H4 (cell line): ENCODE measurements at places on chromosomes 3 and 15.

- DNase-seq: no peak
Measured at GRCh38 chr3:12638105-12638504, 25.8 kb downstream of the RAF1 start.

GRCh38 chr3:4231041-4231440 is 72.1 kb upstream of the SETMAR start:
- no peak for DNase-seq

GRCh38 chr3:43970920-43971319 is 270.8 kb upstream of the TOPAZ1 start:
- DNase-seq: no peak

DNA sequence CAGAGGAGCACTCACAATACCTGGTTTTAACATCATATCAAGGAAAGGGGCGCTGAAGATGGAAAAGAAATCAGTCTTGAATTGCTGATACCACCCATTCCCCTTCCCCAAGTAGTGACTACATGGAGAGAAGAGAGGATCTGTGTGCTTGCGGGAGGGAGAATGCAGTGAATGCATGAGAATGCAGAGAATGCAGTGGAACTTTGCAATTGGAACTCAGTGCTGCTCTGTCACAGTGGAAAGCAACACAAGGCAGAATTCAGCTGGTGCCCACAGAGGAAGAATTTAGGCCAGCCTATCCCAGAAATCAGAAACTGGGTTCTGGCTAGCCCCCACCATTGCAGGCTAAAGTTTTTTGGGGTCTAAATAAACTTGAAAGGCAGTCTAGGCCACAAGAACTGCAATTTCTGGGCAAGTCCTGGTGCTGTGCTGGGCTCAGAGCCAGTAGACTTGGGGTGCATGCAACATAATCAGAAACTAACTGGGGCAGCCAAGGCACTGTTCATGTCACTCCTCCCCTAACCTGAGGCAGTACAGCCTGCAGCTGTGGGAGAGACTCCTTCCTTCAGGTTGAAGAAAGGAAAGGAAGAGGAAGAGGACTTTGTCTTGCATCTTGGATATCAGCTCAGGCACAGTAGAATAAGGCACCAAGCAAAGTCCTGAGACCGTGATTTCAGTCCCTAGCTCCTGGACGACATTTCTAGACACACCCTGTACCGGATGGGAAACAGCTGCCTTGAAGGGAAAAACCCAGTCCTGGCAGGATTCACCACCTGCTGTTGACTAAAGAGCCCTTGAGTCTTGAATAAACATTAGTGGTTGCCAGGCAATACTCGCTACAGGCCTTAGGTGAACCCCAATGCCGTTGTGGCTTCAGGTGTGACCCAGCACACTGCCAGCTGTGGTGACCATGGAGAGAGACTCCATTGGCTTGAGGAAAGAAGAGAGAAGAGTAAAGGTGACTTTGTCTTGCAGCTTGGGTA is 329.3 kb downstream of the TBL1XR1 start:
- peak; percentile 26 for DNase-seq

DNA sequence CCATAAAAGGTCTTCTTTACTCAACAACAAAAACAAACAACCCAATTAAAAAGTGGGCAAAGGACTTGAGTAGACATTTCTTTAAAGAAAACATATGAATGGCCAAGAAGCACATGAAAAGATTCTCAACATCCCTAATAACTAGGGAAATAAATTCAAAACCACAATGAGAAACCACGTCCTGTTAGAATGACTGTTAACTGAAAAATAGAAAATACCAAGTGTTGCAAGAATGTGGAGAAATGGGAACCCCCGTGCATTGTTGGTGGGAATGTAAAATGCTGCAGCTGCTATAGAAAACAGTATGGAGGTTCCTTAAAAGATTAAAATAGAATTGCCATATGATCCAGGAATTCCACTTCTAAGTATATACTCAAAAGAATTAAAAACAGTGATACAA is 34.8 kb downstream of the NMNAT3 start:
- no peak for DNase-seq

DNA sequence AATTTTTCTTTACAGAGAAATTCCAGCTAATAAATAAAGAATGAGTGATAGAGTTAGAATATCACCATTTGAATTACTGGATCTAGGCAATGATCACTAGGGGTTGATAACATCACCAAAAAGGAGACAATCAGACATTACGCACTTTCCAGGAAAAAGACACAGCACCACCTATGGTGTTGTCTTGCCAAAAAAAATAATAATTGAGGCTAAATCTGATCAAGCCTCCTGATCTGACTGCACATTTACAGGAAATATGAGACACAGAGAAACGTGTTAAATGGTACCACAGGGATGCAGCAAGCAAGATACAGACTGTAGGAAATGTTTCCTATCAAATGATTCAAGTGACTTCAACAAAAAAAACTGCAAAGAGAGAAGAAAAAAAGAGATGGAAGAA is 92.8 kb downstream of the EOMES start:
- DNase-seq: no peak

- no peak for DNase-seq
Measured at GRCh38 chr15:62656071-62656470, 386.5 kb upstream of the TPM1 start.

DNA sequence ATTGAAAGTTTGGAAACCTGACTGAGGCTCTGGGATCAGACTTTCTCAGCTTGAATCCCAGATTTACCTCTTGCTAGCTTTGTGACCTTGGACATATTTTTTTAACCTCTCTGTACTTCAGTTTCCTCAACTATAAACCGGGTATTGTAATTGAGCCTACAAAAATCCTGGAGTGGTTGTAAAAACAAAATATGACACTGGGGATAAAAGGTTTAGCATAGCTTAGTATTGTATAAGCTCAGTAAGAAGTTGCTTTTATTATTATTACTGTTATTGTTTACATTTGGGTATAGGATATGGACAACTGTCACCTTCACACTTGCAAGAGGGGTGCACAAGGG is 21.5 kb downstream of the C2CD4A start:
- DNase-seq: no peak

DNA sequence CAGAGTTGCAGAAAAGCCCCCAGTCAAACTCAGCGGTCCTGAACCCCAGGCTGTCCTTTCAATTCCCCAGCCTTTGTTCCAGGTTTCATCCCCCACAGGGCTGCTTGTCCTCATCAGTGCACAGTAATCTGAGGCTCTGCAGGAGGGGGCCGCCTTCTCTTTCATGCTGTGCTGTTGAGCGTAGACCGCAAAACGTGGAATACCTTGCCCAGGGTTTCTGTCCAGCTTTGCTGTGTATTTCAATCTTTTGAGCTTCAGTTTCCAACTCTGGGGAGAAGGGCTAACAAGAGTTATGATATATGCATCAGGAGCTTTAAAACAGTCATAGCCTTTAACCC is 64.8 kb downstream of the FAM43A start:
- no peak for DNase-seq

GRCh38 chr15:74300057-74300795 is 64.1 kb downstream of the CCDC33 start:
- no peak for DNase-seq

DNA sequence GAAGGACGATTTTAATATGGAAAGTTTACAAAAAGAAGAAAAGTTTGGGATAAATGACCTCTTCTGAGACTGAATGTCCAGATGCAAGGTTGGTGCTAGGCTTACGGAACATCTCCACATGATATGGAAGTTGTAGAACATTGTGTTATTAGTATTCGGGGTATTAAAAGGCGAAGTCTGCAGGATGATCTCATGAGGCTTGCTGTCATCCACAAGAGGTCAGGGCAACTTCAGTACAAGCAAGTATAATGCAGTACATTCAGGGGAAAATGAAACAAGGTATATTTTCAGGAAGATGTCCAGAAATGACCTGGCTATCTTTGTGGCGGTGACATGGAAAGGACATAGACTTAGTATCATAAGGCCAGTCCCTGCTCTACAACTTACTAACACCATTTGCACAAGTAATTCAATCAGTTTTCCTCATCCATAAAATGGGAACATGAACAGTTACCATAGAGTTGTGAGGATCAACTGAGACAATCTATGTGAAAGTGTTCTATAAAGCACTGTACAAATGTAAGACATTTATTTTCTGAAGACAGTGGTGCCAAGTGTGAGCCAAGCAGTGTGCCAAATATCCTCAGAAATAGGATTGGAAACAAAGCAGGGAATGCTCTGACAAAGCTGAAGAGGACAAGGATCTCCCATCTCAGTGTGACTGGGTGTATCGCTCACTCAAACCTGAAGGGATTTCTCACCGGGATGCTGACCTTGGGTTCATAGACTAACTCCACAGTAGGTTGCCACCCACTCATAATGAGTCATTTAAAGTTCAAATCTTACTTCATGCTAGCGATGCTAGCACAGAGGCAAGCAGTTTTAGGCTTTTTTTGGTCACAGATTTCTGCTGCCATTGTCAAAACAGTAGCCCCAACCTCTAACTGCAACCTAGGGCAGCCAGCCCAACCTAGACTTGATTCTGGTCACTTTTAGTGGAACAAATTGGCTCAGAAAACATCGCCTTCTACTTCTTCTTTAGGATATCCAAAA is 118.3 kb downstream of the TIGIT start:
- peak; percentile 64 for DNase-seq

DNA sequence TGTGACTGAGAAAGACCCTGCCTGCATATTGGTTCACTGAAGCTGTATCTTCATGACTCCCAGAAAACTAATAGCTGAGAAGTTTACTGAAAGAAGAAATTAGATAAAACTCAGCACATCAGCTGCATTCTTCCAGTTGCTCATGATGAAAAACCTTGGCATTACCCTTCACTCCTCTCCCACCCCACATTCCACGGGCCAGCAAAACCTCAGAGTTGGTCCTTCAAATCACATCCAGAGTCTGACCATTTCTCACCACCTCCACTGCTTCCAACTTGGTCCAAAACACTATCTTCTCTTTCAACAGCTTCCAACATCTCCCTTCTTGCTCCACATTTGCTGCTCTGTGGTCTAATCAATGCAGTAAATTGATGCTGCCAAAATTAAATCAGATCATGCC is 97.1 kb downstream of the CD47 start:
- DNase-seq: no peak

DNA sequence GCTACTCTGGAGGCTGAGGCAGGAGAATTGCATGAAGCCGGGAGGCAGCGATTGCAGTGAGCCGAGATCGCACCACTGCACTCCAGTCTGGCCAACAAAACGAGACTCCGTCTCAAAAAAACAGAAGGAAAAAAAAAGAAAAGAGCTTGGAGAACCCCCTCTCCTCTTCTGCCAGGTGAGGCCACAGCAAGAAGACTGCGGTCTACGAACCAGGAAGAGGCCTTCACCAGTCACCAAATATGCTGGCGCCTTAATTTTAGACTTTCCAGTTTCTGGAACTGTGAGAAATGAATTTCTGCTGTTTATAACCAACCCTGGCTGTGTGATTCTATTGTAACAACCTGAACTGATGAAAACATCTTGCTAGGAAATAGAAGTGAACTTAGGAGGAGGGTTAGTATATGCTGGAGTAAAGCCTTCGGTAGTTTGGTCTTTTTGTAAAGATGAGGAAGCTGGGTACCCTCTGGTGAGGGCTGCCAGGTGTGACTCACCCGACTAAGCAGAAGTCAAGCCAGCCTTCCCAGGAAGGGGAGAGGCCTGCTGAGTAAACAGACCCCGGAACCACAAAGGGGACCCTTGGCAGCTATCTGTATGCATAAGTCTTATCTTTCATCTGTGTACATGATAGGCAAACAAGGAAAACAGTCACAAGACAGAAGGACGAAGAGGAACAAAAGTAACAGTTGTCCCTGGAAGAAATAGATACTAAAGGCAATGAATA is 78.7 kb downstream of the KLF13 start:
- no peak for DNase-seq
